ENCODE measurements at places on chromosomes 5 and 9.

DNA sequence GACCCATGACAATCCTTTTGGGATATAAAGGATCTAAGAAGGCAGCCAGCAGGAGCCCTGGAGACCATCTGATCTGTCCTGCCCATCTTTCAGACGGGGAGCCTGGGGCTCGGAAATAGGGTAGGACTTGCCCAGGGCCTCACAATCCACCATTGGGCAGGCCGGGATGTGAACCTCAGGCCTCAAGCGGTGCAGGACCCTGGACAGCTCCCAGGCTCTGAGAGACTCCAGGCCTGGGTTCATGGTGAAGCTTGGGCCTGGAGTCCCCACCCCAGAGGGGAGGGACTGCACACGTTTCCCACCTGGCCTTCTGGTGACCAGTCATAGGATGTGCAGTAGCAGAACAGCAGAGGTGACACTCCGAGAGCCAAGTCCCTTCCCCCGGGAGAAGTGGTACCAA lies 36.6 kb upstream of the RAPGEF1 start:
- DNase-seq = no peak

- DNase-seq = no peak
These were observed 1.4 kb downstream of the ADAMTS2 start for GRCh38 chr5:179343719-179344430.

- DNase-seq = no peak
These were observed 55.1 kb upstream of the TEX48 start for GRCh38 chr9:114737118-114737517.

- no peak for DNase-seq
These were observed 190.5 kb downstream of the TTLL11 start for GRCh38 chr9:121902461-121903135.

- DNase-seq = no peak
These were observed 813.9 kb upstream of the CDH10 start for GRCh38 chr5:25458628-25459027.

GRCh38 chr9:70413799-70414775 lies at the start of gene KLF9:
KLF9 (minus strand) TSS chr9:70414657; CDS start chr9:70413363, 1,294 bp downstream.
- DNase-seq = peak; percentile 85

- DNase-seq = no peak
These were observed 256.9 kb upstream of the PCSK5 start for GRCh38 chr9:75633451-75634057.

GRCh38 chr5:79702606-79703380 lies 13.2 kb downstream of the CMYA5 start:
- no peak for DNase-seq

DNA sequence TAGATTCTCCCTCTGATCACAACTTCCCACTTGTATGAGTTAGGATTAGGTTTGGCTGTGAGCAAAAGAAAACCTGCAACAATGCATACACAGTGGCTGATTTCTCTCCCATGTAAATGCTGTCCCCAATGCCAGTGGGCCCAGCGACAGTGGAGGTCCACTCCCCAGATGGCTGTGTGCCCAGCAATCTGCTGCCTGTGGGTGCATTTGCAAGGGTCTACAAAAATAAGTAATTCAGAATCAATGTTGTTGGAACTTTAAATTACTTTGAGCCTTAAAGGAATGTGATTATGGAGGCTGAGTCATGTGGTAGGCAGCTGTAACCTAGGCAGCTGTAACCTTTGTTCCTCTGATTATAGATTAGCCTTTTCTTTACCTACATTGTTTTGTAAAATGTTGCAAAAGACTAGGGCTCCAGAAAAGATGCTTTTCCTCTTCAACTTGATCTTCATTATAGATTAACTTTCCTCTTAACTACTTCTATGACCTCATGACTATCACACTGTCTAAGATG lies 14.2 kb upstream of the MXD3 start:
- DNase-seq = no peak

GRCh38 chr5:41921166-41921565 lies 3.9 kb upstream of the FBXO4 start:
- no peak for DNase-seq

- no peak for DNase-seq
These were observed 444.8 kb downstream of the TLR4 start for GRCh38 chr9:118148990-118149389.

GRCh38 chr9:127915801-127916719 lies 781 bp downstream of the ST6GALNAC4 start:
- no peak for DNase-seq

- no peak for DNase-seq
These were observed 456.7 kb downstream of the ZNF608 start for GRCh38 chr5:124289641-124290311.

DNA sequence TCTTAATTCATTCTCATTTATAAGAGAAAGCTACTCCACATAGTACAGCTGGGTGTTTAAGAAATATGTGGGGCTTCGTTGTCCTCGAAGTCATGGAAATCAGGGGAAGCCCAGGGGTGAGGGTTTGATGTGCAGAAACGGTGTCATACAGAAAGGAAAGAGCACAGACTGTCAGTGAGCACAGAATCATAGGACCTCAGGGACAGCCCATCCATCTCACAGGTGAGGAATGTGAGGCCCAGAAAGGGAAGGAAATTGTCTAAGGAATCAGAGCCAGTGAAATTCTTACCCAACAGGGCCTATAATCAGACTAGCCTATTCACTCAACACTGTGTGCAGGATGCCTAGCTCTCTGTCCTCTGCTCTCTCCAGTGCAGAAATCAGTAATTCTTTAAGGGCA lies 535.6 kb downstream of the SPOCK1 start:
- DNase-seq = no peak

GRCh38 chr9:33227008-33227398 lies 13.0 kb upstream of the SPINK4 start:
- DNase-seq = no peak

DNA sequence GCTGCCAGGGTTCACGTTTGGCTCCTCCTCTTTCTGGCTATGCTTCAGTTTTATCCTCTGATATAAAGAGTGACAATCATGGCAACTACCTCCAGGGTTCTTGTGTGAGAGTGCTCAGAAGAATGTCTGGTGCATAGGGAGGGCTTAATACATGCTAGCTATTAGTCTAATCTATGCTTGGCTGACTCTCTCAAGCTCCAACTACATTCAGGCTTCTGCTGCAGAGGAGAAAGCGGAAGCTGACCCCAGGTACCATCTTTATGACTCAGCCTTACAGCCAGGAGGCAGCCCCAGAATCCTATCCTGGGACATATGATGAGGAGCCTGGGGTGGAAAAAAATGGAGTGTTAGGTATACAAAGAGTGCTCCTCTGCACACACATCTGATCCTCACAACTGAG lies 32.1 kb upstream of the RASGRF2 start:
- no peak for DNase-seq

DNA sequence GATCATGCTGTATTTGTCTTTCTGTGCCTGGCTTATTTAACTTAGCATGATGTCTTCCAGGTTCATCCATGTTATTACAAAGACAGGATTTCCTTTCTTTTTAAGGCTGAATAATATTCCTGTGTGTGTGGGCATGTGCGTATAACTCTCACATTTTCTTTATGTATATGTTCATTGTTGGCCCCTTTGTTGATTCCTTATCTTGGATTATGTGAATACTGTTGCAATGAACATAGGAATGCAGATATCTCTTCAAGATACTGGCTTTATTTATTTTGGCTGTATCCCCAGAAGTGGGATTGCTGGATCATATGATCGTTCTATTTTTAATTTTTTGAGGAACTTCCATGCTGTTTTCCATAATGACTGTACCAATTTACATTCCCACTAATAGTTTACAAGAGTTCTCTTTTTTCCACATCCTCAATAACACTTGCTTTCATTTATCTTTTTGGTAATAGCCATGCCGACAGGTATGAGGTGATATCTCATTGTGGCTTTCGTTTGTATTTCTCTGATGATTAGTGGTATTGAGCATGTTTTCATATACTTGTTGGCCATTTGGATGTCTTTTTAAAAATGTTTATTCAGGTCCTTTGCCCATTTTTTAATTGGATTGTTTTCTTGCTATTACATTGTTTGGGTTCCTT lies 38.0 kb downstream of the CREBRF start:
- DNase-seq = no peak

DNA sequence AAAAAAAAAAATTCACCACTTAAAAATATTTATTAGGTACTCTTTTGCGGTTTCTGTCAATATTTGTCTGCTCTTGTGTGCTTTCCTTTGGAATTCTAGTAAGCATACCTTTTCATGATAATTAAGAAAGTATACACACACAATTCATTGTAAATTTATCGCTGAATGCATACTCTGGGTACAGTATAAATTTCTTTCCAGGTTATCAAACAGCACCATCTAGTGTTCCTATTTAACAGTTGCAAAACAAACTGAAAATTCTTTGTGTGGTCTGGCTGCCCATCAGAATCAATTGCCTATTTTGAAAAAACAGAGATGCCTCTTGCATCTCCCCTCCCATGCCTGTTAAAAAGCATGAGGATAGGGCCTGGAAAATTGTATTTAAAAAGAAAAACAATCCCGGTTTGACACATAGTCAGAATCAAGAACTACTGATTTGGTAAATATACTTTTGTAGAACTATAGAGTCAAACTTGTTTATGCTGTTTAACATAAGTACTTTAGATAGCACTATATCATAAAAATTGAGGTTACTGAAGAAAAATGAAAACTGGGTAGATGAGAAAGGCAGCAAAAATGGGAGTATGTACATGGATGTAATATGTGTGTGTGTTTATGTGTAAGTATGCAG lies 16.2 kb downstream of the PGGT1B start:
- DNase-seq = no peak

- no peak for DNase-seq
These were observed 568.8 kb downstream of the PSAT1 start for GRCh38 chr9:78865737-78866136.

GRCh38 chr9:80320480-80320879 lies 748.7 kb downstream of the TLE4 start:
- no peak for DNase-seq

- no peak for DNase-seq
These were observed 113.4 kb upstream of the HMHB1 start for GRCh38 chr5:143698574-143698973.

DNA sequence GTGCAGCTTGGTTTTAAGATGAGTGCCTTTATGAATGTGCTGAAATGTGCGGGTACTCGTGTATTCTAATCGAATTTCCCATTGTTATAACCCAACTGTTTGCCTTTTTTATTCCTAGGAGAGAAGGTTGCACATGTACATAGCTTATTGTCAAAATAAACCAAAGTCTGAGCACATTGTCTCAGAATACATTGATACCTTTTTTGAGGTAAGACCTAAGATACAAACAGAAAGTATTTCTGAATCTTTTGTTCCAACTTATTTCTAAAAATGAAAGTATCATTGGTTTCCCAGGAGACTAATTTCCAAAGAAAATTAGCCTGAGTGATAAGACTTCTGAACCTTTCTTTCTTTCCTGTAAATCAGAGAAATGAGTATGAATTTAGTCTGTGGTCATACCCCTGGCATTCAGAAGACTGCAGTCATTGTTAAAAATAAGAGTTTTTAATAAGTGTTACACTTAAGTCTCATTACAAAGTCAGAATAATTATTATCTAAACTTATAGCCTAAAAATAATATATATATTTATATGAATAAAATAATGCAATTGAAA lies 102.4 kb upstream of the OTULINL start:
- DNase-seq = no peak

GRCh38 chr9:124795881-124796431 lies 19.0 kb downstream of the OLFML2A start:
- no peak for DNase-seq

DNA sequence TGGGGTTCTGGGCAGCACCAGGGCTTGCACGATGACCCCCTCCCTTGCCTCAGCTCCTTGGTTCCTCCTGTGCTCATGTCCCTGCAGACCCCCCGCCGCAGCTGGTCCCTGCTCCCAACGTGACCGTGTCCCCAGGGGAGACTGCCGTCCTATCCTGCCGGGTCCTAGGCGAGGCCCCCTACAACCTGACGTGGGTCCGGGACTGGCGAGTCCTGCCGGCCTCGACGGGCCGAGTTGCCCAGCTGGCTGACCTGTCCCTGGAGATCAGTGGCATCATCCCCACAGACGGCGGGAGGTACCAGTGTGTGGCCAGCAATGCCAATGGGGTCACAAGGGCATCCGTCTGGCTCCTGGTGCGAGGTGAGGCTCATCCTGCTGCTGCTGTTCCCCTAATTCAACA lies 39.1 kb downstream of the HMCN2 start:
- no peak for DNase-seq

- DNase-seq = no peak
These were observed 26.1 kb upstream of the CTSL start for GRCh38 chr9:87699835-87700234.

GRCh38 chr5:143258559-143259253 lies 144.8 kb downstream of the NR3C1 start:
- no peak for DNase-seq

DNA sequence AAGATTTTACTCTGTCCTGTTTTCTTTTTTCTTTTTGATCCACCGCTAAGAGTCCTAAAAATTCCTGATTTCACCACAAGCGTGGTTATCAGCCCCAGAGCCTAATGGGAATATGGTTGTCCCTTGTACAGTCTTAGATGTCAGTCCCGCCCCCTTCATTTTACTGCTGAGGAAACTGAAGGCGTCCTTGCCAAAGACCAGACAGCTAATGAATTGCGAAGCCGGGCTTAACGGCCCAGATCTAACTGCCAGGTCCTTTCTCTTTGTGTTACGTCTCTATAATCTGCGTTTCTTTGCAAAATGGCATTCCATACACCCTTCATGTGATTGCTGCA lies 497 bp downstream of the NSA2 start:
- DNase-seq = no peak

DNA sequence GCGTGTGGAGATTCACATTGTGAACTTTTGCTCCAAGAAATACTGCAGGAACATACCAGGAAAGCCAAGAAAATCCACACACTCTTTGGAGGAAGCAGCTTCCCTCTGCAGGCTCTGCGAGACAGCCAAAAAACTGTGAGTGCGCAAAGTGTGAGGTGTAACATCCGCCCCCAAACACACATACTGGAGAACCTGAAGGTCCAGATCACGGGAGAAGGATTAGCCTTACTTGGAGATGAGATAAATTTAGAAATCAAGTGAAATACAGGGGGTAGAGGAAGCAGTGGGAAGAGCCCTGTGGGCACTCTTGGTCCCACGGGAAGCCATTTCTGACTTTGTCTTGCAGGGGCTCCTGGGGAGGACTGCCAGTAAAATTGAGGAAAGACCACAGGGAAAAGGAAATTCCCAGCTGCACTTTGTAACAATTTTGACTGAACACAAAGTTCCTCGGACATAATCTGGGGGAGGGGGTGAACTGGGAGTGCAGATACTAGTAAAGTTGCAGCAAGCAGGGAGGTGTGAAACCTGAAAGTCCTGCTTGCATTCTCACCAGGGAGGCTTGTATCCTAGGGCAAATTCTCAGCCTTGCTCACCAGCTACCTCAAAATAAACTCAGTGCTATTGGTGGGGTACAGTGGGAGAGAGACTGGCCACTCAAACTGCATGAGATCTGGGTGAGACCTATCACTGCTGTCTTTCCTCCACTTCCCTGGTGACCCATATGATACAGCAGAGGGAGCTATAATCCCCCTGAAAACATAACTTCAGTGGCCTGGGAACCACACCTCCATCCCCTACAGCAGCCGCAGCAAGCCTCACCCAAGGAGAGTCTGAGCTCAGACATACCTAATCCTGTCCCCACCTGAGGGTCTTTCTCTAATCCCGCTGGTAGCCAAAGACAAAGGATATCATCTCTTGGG lies 109.1 kb downstream of the ALDH1A1 start:
- DNase-seq = no peak
